ENCODE measurements at places on chromosomes 11 and 22. TPM values are rescaled to one million over a fixed set of nuclear protein-coding genes. Genes with fewer than 3 reads are reported as not detected.

Gene CFAP300
- 0.78 TPM for polyA plus RNA-seq

Gene OR10A2
- not detected for polyA plus RNA-seq

Gene TRIM6
- polyA plus RNA-seq: 2.4 TPM

Gene CDHR5
- polyA plus RNA-seq: 0.39 TPM

Gene CYB5R3
- 294 TPM for polyA plus RNA-seq
